Stimulated activated CD8-positive, alpha-beta memory T cell treated with anti-CD3 and anti-CD28 coated beads, Interleukin-15, amount 100 ng/mL, for 24 hours (primary cell): ENCODE measurements at places on chromosomes 1 and 21.

GRCh38 chr1:166391279-166392066, 224.7 kb upstream of the FAM78B start:
- no peak for DNase-seq

DNA sequence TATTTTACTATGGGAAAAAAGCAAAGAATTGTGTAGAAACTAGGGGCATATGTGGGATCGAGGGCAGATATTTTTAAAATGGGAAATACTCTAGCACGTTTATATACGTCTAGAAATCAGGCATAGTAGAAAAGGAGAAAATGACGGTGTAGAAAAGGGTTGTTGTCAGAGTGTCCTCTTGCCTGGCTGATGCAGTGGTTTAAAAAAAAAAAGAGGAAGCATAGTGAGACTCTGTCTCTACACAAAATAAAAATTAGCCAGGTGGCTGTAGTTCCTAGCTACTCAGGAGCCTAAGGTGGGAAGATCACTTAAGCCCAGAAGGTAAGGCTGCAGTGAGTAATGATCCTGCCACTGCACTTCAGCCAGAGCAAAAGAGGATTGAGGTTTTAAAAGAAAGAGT, 64.7 kb upstream of the LRRC7 start:
- no peak for DNase-seq

- DNase-seq: no peak
Observed at GRCh38 chr1:42177541-42177981, 13.0 kb upstream of the GUCA2A start.

DNA sequence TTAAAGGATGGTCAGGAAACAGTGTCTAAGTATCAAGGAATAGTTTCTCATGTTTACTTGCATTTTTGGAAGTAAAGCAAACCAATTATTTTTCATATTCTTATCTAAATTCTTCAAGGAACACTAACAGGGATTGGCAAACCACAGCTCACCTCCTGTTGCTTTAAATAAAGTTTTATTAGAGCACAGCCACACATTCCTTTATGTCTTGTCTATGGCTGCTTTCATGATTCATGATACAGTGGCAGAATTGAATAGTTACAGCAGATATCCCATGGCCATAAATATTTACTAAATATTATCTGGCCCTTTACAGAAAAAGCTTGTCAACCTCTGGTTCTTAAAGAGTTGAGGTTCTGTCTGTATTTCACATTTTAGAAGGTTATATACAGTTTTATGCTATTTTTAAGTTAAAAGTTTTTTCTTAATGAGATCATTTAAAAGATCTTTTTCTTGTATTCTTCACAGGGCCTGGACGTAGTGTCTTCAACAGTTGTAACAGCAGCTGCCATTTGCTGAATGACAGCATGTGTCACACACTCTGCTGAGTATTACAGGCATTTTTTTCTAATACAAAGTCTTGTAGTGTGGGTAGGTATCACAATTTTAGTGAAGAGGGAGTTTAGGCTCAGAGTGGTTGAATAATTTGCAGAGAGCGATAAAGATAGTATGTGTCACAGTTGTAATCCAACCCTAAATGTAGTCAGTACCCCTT, 2.6 kb downstream of the ZNF691 start:
- no peak for DNase-seq

DNA sequence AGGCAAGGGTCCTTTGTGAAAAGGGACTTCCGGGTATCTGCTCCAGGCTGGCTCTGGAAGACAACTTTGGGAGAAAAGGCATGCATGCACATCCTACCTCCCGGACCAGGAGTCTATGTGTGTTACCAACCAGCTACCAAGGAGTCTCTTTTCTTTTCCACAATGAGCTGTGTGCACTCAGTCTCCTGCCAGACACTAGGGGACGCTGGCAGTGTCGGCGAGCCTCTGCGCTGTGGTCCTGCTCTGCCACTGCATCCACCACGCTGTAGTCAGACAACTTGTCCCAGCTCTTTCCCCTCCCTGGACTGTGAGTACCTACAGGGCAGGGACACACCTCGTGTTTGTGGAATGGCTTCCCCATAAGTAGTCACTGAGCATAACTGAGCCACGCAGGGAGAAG, 5.1 kb upstream of the SSR2 start:
- no peak for DNase-seq

DNA sequence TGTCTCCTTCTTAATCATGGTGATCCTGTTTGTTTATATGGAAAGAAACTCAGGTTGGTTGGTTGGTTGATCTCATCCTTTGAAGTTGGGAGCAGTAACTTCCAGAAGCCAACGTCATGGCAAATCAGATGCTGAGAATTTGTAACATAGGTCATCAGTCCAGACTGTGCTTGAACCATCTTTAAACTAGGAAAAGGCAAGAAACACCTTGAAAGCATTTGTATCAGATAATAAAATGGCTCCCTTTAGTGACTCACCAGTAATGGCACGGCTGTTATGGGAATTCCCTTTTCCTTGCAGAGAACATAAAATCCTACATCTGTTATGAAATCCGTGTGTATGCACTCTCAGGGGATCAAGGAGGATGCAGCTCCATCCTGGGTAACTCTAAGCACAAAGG, 58.1 kb downstream of the SERBP1 start:
- no peak for DNase-seq

- no peak for DNase-seq
Observed at GRCh38 chr1:154208677-154209388, 2.7 kb upstream of the CFAP141 start.

- no peak for DNase-seq
Observed at GRCh38 chr1:36846357-36846756, 188.0 kb downstream of the GRIK3 start.

DNA sequence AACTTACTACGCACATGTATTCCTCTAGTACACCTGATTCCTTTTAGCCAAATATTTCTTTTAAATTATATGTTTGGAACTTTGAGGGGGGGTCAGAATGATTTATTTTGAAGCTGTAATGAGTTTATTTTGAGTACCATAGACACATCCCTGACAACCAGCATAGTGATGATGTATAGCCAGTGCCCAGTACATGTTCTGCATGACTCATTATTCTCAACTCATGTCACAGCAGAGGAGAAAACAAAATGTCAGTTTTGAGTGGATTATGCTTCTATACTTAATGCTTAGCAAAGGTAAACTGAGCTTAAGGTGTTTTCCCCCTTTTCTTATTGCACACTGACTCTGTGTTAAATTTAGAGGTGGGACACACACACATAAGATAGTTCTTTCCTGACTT, 22.4 kb upstream of the LEPR start:
- DNase-seq: no peak

- no peak for DNase-seq
Observed at GRCh38 chr1:11598461-11598860, 55.8 kb downstream of the FBXO2 start.

DNA sequence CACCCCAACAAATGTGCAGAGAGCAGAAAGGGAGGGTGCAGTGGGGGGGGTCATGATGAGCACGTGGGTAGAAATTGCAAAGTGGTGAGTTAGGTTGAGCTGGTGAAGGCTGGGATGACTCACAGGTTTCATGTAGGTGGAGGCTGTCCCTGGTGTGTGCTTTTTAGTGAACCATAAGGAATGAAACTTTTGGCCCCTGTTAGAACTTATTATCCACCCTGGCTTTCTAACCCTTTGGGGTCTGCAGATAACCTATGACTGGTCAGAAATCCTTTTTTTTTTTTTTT, 46.9 kb downstream of the DOP1B start:
- no peak for DNase-seq

DNA sequence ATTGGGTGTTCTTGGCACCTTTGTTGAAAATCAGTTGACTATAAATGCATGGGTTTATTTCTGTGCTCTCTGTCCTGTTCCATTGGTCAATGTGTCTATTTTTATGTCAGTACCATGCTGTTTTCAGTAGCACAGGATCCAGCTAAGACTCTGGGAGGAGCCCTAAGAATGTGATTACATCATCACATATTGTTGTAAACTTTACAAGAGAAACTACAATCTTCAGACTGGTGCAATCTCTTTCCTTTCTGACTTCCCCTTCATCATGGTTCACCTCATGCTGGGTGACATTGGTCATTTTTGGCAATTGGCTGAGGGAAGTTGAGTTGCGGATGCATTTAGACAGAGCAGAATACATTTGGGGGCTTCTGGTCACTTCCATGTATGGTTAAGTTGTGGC, 88.4 kb downstream of the C21orf91 start:
- no peak for DNase-seq

GRCh38 chr1:37292789-37293188, 181.6 kb upstream of the ZC3H12A start:
- no peak for DNase-seq

- DNase-seq: no peak
Observed at GRCh38 chr1:169465281-169465680, 20.5 kb downstream of the SLC19A2 start.

DNA sequence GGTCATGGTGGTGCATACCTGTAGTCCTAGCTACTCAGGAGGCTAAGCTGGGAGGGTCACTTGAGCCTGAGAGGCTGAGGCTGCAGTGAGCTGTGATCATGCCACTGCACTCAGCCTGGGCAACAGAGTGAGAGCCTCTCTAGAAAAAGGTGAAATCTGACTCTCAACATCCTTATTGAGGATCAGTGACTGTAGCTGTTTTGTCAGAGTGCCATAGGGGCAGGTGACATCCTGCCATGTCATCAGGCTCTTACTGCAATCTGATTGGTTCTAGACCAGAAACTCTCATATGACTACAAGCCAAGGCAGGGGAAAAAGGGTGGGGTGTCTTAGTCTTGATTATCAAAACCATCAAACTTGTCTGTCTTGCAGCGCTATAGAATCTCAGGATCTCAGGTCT, 62.8 kb upstream of the NGF start:
- DNase-seq: no peak

DNA sequence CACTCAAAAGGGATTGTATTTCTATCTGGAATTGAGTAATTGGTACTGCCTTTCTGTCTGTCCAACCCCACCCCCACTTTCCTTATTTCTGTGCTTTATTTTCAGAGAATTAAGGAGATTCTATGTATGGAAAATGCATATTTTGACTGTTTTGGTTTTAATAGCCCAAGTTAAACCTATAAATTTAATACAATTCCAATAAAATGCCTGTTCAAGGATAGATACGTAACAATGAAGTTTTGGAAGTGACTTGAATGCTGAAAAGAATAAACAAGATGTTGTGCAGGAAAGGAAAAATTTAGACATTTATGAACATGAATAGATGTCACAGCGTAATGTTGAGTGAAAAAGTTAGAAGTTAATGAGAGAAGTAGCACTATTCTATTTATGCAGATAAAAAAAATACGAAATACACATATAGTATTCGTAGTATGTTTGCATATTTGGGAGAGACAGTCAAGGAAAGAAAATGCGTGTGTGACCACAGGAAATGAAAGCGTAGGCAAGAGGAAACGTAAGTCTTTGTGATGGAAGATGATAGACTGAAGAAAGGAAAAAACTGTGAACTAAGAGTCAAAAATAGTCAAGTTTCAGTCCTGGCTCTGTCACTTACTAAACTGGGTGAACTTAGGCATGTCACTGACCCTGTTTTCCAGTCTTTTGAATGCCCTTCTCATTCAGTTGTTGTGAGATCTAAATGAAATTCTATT, 62.1 kb downstream of the MEF2D start:
- no peak for DNase-seq

DNA sequence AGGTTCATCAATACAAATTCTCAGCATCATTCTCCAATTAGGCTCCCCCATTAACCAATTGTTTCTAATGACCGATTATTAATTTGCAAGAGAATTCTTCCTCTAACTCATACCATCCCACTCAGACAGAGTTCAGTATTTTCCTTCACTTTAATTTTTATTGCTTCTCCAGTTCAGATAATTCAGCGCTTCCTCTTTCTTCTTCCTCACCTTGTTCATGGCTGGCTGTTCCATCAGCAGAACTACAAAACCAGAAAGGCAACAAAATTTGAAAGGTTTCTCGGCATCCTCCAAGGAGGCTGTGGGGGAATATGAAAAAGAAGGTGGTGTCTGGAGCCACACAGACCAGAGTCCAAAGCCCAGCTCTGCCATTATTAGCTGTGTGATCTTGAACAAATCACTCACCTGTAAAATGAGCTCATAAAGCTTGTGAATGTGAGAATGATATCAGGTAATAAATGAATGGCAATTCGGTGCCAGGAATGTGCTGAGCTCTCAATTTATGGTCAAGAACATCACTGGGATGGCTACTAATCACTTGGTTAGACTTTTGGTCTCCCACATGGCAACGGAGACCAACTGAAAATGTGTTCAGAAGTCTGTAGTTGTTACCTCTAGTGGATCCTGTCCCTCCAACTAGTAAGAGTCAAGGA, 11.7 kb upstream of the ZNF436 start:
- DNase-seq: no peak

GRCh38 chr1:204190212-204191211, 5.8 kb downstream of the KISS1 start:
- DNase-seq: no peak

DNA sequence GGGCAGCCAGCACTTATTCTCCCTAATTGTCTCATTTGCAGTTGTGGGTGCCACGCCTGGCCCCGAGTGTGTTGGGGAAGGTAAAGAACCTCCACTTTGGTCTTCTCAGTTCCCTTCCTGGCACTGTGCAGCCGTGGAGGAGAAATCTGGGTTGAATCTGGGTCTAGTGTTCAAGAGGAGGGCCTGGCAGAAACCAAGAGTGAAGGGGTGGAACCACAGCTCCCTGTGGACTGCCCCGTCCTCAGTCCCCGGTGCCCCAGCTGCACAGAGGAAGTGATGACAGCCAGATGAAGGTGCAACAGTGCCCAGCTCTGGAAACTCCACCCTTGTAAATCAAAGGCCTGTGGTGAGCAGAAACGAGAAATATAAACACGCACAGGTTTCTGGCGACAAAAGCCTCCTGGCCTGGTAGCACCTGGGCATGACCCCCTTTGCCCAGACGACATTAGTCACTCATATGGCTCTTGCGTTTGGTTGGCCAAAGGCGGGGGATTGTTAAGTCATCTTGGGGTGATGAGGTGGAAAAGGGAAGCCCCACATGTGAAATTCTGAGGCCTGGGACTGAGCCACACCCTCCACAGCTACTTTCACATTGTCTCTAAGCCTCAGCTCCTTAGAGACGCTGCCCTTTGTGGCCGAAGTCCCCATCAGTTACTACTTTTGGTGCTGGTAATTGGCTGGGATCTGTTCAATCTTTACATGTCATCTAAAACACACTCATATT, 4.2 kb upstream of the ECE1 start:
- DNase-seq: peak; percentile 40

GRCh38 chr1:234960722-234961455, 167.7 kb downstream of the TOMM20 start:
- DNase-seq: no peak

GRCh38 chr1:172224871-172225270, 195.6 kb upstream of the C1orf105 start:
- no peak for DNase-seq

GRCh38 chr1:71116729-71117128, 35.9 kb upstream of the ZRANB2 start:
- no peak for DNase-seq

DNA sequence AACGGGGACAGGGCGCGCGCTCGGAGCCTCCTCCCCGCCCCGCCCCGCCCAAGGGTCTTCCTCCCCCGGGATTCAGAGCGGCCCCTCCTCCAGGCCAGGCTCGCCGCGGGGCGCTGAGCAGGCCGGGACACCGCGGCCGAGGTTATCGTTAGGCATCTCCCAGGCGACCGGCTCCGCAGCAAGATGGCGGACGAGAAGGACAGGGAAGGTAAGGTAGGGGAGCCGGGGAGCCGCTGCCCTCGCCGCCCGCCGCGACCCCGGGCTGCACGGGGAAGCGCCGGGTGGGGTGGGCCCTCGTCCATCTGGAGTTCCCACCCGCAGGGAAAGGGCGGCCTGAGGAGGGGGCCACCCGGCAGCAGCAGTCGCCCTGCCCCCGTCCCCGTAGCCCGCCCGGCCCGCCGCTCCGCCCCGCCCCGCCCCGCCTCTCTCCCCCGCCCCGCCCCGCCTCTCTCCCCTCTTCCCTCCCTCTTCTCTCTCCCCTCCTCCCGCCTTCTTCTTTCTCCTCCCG, 105.9 kb upstream of the HNRNPU start:
- DNase-seq: peak; percentile 46

- DNase-seq: no peak
Observed at GRCh38 chr1:55117941-55118340, 78.6 kb downstream of the PCSK9 start.
